ENCODE measurements at places on chromosomes 2 and 18. TPM values are rescaled to one million over a fixed set of nuclear protein-coding genes. Genes with fewer than 3 reads are reported as not detected.

CDH2 gene
- 285 TPM for total RNA-seq

INHA gene
- total RNA-seq = 0.86 TPM

ABCG5 gene
- not detected for total RNA-seq

NOSTRIN gene
- total RNA-seq = 1.6 TPM

CNDP1 gene
- total RNA-seq = not detected

LGALSL gene
- 7.6 TPM for total RNA-seq

TCF7L1 gene
- total RNA-seq = not detected

ALPI gene
- not detected for total RNA-seq

- DNase-seq = no peak
Measured at GRCh38 chr2:156322051-156322685, 10.4 kb downstream of the NR4A2 start.

DNA sequence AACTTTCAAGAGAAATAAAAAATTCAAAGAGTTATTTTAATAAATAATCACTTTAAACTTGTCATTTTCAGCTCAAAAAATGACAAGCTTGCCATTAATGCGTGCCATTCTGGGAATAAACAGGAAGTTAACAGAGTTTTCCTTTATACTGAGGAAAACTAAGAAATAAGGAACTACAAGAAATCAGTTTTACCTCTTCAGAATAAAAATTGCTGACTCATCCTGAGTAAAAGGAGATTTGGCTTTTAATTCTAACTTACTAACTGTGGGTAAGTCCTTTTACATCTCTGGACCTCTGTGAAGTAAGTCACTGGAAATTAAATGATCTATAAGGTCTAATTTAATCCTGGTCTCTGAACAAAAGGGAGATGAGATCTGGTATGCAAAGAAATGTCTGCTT is 16.1 kb downstream of the CEBPZ start:
- DNase-seq = peak; percentile 9

DNA sequence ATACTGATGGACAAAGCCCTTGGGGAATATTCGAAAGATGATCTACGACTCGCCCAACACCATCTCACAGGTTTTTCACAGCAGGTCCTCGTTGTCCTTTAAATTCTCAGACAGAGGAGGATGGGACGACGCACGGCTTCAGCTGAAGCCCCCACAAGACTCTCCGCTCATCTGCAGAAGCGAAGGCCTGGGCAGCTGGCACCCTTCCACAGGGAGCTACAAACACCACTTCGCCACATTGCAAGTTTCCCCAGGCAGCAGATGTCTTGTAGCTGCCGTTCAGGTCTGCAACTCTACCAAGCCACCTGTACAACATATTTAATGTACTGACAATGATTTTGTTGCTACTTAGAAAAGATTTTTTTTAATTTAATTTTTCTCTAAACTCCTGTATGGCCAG is 642.9 kb downstream of the ZEB2 start:
- no peak for DNase-seq

DNA sequence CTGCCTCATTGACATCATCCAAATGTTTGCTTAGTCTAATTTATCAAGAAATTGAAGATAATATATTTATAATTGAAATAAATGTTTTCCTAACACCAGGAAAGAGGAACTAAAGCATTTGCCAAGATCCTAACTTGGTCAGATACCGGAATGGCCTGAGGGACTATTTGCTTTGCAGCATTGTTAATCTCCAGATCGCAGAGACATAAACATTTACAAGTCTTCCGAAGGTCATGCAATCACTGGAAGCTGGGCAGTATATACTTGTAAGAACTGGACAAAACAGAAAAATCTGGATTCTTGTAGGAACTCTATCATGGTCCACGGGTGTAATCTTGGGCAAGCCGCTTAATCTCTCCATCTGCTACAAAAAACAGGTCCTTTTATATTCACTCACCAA is 42.2 kb downstream of the CYBRD1 start:
- DNase-seq = no peak

DNA sequence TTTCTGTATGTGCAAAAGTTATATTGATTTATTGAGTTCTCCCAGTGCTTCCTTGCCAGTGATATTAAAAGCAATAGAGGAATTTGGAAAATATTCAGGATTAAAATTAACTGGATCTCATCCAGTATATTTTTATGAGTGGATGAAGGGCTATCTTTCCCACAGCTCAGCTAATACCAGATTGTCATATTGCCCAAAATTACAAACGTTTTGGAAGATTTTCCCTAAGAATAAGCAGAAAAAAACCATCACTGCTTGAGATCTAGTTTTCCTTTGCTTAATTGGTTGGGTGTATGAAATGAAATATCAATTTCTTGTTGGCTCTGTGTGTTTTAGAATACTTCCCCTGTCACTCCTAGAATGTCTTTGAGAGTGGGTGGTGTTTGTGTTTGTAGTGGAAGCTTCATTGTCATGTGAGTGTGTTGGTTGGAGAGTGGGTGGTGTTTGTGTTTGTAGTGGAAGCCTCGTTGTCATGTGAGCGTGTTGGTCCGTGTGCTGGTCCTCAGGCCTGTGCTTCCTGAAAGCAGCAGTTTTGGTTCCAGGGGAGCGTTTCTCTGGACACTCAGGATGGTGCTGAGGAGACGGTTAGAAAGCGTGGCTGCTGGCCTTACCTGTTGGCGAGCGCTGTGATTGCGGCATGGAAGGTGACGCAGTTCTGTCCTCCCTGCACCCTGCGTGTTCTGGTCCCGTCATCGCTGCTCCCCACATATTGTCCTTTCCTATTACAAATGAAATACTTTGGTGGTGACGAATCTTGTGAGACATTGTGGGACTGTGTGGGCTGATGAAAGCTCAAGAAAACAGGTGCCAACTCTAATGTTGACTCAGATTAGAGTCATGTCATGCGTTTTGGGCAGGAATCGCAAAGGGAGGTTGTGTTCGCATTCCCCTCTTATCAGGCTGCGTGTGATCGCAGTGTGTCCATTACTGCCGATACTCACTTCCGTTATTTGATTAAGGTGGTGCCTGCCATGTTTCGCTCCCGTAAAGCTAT is 12.4 kb downstream of the ASB1 start:
- peak; percentile 98 for DNase-seq

GRCh38 chr2:128380061-128380889 is 61.6 kb upstream of the HS6ST1 start:
- DNase-seq = no peak

DNA sequence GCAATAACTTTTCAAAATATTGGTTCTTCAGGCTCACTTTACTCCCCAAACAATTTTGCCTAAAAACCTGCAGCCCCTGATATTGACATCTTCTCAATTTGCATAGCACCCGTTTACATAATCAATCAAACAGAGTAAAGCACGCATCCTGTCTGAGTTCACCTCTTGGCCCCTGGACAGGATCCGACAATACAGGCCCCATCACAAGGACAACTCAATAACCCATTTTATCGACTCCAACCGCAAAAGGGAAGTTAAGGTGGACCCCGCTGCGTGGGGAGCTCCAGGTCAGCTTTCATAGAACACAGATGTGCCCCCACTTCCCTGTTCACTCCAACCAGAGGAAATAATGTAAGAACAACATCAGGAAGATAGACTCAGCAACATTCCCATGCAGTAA is 44.7 kb downstream of the TTC32 start:
- DNase-seq = no peak

DNA sequence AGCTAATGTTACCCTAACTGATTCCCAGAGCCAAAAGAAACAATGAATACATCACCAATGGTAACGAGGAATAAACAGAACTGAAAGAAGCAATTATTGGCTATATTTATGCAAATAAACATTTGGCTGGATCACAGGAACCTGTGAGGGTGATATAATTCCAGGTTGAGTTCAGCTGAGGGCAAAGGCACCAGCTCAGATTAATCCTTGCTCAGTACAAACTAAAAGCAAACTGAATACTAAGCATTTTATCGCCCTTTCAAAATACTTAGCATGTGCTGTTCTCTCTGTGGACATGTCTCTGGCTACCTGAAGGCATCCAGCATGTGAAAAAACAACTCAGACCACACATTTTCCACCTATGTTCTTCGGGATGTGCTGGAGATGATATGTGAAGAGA is 791.7 kb downstream of the METTL4 start:
- DNase-seq = no peak

DNA sequence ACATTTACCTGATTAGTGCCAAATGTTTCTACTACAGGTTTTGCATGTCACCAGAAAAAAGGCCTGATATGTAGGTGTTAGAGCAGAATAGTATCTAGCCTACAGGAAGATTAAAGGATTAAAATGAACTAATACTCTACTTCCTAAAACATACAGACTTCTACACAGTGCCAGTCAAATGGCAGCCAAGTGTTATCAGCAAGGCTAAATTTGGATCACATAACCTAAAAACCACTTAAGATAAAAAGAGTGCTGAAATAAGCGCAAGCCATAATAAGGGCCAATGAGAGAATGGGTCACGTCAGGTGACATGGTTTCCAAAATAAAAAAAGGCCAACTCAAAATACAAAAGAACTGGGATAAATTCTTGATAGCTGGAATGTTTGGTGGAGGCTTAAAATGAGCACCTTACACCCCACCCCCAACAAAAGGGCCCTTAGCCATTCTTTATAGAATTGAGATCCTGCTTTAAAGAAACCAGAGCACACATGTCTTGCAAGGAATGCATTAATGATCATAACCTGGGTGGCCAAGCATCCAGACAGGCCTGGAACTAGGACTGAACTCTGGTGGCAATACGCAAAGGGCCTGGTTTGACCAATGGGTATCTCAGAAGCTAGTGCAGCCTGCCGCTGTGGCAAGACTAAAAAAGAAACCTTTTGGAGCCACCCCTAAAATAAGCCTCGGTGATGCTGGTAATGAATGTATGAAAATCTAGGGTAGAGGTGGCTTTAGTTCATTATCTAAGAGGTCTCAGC is 32.4 kb downstream of the IRS1 start:
- DNase-seq = no peak

- no peak for DNase-seq
Measured at GRCh38 chr2:26318950-26319349, 27.0 kb upstream of the SELENOI start.

Data from A172 (cell line).